ENCODE measurements at places on chromosomes 12 and 14.
A peak's percentile ranks its signal among the peaks of the same experiment; 100 is the strongest.

- DNase-seq = no peak
Measured at GRCh38 chr12:92911339-92911738, 17.8 kb downstream of the EEA1 start.

GRCh38 chr12:5154091-5154490, 110.4 kb downstream of the KCNA5 start:
- DNase-seq = no peak

GRCh38 chr12:98478606-98479005, 36.8 kb upstream of the TMPO start:
- DNase-seq = no peak

DNA sequence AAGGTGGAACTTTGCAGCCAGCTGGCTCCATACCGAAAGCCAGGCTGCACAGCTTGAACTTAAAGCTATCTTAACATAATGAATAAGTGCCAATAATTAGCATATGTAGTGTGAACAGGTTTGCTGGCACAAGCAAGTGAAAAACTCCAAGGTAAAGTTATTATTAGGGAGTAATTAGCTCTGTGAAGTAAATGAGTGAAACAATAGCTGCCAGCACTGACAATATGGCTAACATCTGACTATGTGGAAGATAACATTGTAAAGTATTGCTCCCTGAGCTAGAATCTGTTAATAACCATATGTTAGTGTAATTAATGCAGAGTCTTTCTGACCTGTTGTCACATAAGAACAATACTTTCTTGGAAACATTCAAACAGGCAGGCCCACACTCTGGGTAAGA, 246.4 kb downstream of the SOX5 start:
- DNase-seq = no peak

GRCh38 chr14:88089445-88089844, 84.5 kb downstream of the GPR65 start:
- no peak for DNase-seq

DNA sequence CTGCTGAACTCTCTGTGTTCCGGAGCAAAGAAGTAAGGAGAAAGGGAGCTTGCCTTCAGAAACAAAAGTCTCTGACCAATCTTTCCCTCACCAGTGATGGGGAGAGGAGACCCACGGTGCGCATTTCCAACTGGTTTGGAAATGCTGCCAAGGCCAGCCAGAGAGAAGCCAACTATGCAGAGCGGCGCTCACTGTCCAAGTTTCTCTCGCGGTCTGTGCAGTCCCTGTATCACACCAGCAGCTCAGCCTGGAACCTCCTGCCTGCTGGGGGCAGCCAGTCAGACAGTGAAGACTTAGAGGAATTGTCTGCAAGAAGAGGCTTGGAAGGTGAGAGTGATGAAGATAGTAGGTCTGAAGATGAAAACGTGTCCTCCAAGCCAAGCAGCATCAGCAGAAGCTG, 206.2 kb downstream of the NAV3 start:
- no peak for DNase-seq

DNA sequence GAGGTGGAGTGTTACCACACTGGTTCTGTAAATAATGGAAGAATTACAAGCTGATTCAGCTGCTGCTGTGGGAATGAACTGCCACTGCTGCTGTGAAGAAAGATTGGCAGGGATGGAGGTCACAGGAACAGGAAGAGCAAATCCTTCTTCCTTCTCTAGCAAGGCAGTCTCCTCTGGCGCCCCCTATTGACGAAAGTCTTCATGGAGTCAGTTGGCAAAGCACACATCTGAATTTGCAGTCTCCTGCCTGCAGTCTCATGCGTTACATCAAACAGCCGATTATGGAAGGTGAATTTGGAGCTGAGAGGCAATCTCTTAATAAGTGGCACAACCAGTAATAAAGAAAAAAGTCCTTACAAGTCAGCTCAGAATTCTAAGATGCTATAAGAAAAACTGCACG, 106.0 kb upstream of the TMTC1 start:
- DNase-seq = no peak

- peak; percentile 34 for DNase-seq
Measured at GRCh38 chr12:1797011-1797901, 23.1 kb upstream of the LRTM2 start.

- DNase-seq = no peak
Measured at GRCh38 chr14:95431199-95432143, 85.0 kb downstream of the SYNE3 start.

DNA sequence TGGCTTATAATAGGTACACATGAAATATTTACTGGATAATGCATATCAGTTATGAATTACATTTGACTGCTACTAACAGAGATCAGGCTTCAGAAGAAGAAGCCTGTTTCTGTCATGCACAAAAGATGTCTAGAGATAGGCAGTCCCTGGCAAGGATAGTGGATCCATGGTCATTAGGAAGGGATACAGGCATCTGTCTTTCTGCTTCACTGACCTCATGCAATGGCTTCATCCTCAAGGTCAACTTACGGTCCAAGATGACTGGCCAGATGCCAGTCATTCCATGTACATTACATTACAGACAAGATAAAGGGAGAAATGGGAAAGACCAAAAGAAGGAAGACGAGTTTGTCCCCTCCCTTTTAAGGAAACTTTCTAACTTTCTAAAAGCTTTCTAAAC, 94.0 kb downstream of the NUAK1 start:
- DNase-seq = no peak

DNA sequence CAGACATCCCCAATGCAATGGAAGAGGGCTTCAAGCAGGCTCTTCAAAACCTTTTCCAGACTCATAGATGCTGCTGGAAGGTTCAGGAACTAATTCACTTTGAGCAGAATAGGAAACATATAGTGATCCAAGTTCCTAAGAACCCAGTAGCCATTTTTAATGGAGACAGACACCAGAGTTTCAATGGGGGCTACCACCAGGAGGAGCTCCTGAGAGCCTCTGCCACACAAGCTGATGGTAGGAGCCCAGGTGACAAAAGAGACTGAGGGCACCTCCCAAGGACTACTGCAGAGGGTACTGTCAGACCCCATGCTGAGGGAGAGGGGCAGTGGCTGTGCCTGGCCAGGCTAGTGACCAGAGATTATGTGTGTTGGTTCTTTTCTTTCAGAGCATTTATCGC, 45.9 kb downstream of the IFNG start:
- no peak for DNase-seq

DNA sequence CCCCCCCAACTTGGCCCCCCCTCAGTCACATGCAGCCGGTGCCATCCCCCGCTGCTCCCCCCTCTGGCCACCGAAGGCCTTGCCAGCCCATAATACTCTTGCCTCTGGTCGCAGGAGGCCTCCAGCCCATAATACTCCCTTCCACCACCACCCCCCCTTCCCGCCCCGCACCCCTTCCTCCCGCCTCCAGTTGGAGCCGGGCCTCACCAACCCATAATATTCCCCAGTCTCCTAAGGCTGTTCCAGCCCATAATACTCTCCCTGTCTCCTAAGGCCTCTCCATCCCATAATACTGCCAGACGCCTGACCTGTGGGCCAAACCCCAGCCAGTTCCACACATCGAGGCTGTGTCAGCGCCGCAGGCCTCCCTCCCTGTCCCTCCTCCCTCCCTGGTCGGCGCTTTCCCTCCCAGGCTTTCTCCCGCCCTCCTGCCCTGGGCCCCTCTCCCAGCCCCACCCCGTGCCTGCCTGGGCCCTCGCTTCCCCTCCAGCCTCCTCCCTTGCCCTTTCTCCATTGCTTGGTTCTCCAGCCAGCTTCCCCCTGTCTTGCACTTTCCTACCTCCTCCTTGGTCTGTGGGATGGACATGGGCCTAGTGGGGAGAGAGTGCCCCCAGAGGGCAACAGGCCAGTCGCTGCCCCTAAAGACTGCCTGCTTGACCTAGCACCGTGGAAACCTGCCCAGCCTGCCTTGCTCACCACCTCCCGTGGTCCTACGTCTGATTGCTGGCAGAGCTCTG, 6.8 kb upstream of the CHD4 start:
- no peak for DNase-seq

All from activated CD4-positive, alpha-beta T cell treated with anti-CD3 and anti-CD28 coated beads, Interleukin-2, amount 50 U/mL, for 24 hours (primary cell).